ENCODE measurements at places on chromosomes 6 and 20.

DNA sequence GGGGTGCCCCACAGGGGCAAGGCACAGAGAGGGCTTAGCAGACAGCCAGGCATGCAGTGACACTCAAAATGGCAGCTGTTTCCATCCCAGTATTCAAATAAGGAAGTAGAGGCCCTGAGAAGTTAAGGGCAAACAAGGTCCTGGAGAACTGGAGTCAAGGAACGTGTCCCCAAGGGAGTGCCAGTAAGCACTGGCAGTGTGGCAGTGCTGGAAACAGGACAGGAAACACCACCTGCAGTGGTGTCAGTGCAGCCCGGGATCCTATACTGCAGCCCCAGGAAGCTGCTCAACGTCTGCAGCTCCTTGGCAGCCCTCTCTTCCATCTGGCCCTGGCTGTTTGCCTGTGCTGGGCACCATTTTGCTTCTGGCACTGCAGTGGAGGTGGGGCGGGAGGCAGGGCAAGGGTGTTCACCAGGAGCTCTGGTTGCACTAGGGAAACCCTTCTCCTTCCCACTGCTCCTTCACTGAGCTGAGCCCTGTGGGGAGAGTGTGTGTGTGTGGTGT, 56.3 kb downstream of the EDN3 start:
- DNase-seq = no peak

DNA sequence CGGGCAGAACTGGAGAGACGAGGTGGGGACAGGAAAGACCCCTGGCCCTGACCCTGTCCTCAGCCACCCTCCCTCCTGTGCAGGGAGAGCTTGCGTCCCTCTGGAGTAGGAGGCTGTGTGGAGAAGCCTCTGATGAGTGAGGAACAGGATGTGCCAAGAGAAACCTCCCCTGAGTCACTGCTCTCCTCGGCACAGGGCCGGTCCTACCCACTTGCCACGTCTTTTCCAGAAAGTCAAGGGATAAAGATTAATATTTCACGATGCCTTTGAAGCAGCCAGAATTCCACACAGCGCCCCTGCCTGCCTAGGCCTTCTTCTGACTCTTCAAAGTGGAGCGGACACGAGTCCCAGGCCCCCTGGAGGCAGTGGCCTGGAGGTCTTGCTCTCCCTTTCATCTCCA, 34.9 kb upstream of the THBS2 start:
- no peak for DNase-seq

GRCh38 chr20:16178546-16179135, 394.6 kb downstream of the KIF16B start:
- no peak for DNase-seq

DNA sequence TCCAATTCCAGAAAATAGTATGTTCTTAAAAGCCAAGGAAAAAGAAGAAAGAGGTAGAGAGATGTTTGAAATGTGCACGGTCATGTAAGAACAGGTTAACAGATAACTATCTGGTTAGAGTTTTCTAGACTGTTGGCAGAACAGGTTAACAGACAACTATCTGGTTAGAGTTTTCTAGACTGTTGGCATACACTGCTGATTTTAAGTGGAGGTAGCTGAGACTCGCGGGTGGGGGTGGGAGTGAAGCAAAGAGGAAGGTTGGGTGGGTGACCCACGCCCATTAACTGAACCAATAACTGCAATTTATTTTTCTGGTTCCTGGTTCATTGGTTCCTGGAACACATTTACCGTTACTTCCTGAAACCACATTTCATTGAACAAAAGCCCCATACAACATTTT, 157.5 kb downstream of the ELOVL4 start:
- DNase-seq = no peak

- DNase-seq = no peak
Measured at GRCh38 chr6:36430351-36430750, 12.3 kb downstream of the PXT1 start.

DNA sequence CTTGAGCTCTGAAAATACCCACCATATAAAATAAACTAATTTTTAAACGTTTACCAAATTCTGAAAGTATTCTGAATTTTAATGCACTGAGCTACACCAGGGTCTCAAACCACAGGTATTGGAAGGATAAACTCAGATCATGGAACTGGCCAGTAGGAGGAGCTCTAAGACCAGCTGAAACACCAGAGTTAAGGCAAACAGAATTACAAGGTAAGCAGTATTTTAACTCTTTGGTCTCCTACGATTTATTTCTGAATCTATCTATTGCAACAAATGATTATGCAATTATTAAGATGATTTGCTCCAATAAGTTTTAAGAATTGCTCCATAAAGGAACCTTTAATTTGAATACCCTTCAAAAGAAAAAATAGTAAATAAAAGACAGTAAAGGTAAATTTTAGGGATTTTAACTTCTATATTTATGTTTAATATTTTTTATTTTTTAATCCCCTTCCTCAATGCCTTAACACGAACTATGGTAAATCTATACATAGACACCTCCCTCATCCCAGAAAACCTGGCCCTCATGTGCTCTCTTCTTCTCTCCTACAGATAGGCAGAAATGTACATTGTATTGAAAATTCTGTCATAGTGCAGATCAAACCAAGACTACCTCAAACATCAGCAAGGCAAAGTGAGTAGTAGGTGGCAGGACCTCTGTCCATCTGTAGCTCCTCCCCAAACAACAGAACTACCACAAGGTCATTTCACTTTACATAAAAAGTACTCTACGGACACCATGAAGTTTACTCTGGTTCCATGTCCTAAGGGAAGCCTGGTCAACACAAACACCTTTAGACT, 58.4 kb downstream of the SMLR1 start:
- peak; percentile 76 for DNase-seq

DNA sequence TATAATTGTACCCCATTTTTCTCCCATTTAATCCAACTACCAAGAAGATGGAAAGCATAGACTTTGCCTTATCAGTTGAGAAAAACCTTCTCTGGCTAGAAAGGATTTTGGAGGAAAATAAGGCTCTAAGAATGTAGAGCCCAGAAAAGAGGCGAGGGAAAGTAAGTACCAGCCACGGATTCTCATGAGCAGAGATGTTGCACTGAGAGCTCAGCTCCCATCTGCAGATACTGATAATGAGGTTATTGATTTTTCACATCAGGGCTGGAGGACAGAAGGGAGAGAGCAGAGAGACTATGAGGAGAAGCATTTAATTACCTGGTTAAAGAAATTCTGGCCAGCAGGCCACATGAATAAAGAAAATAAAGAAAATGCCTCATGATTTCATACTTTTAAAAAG, 104.4 kb upstream of the FAM184A start:
- no peak for DNase-seq

GRCh38 chr6:40355066-40355465, 232.1 kb downstream of the LRFN2 start:
- DNase-seq = no peak

Measured in activated CD4-positive, alpha-beta T cell treated with anti-CD3 and anti-CD28 coated beads, Interleukin-10, Interleukin-2, amounts not matched to agents 100 ng/mL and 50 ng/mL, durations not matched to agents 16 hours and 8 hours (primary cell).